ENCODE measurements at places on chromosomes 2 and 18.

- DNase-seq = no peak
These were observed 2.9 kb upstream of the GAL3ST2 start for GRCh38 chr2:241773511-241774418.

DNA sequence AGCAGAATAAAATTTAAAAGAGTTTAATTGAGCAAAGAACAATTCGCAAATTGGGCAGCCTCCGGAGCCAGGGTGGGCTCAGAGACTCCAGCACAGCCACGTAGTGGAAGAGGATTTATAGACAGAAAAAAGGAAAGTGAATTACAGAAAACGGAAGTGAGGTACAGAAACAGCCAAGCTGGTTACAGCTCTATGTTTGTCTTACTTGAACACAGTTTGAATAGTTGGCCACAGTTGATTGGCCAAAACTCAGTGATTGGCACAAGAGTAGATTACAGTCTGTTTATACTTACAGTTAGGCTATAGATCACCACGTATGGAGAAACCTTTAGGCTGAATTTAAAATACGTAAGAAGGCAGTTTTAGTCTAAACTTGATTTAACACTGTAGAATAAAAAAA is 78.8 kb upstream of the NEDD4L start:
- no peak for DNase-seq

DNA sequence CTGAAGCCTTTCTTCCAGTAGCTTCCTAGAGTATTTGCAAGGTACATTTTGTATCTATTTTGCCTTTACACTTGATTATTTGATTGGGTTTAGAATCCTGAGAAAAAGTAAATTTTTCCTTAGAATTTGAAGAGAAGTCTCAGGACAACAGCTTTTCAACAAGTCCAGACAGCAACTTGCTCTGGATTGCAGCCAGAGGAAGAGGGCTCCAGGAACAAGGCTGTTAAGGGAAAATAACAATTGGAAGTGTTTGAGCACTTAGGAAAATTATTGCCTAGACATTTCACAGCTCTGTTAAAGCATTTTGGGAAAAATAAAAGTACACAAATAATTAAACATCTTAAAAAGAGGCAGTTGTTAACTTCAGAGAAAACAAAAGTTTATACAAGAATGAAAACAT is 58.3 kb upstream of the RAPGEF4 start:
- no peak for DNase-seq

DNA sequence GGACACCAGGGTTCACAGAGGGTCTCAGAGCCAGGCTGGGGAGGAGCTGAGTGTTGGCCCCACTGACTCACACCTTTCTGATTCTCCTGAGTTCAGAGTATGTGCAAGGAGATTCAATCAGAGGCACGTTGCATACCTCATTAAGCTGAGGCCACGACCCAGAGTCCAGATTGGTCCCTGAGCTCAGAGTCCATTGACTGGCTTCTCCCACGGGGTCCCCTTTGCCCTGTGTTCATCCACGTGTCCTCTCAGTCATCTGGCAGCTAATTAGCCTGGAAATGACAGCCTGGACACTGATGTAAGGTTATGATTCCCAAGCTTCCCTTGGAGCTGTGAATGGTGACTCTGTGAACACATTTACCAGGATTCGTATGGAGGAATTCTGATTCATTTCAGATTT is 267.2 kb downstream of the SH3BP4 start:
- no peak for DNase-seq

- no peak for DNase-seq
These were observed 367.4 kb upstream of the MYT1L start for GRCh38 chr2:2698182-2699120.

GRCh38 chr2:26977012-26977411 is 6.6 kb downstream of the MAPRE3 start:
- no peak for DNase-seq

- DNase-seq = no peak
These were observed 213.7 kb upstream of the COPS8 start for GRCh38 chr2:236872015-236872414.

DNA sequence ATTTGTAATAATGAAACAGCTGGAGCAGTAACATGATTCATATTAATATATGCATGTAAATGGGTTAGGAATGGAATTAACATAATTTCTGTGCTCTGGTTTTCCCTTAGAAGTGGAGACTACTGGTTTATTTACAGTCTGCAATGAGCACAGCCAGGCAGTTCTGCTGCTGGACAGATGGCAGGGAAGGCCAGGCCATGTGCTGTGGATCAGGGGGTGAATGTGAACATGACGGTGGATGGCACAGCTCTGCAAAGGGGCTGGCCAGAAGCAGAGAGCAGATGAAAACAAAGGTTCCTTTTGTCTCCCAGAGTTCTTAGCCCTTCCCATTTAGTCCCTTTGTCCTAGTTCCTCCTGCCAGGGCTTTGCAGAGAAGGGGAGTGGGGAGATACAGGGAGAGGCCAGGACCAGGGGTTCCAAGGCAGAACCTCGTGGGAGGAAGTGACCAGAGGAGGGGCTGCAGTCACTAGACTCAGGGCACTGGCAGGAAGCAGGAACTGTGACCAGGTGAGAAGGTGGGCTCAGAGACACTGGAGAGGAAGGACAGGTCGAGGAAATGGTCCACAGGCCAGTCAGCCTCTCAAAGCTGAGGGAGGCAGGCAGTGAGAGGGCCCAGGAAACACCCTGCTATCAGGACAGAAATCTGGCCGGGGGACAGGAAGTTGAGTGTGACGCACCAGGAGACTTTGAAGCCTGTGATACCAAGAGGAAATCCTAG is 112.9 kb upstream of the ATP8B1 start:
- DNase-seq = no peak

DNA sequence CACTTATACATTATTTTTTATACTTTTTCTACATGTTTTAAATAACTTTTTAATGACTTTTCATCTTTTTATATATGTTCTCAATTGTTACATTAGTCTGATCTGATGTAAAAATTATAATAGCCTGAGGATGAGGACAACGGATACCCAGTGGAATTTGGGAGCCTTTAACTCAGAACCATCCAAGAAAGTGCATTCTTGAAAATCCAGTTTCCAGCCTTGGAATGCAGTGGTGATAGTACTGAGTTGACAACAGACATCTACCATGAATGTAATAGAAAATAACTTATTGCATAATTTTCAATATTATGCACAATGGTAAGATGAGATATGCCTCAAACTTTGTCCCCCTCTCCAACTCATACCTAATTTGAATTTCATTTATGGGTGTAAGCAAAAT is 120.7 kb upstream of the ZC3H15 start:
- DNase-seq = no peak

- no peak for DNase-seq
These were observed 3.2 kb upstream of the GPR155 start for GRCh38 chr2:174490051-174490450.

GRCh38 chr18:79062806-79063205 is 6.4 kb upstream of the ATP9B start:
- no peak for DNase-seq

DNA sequence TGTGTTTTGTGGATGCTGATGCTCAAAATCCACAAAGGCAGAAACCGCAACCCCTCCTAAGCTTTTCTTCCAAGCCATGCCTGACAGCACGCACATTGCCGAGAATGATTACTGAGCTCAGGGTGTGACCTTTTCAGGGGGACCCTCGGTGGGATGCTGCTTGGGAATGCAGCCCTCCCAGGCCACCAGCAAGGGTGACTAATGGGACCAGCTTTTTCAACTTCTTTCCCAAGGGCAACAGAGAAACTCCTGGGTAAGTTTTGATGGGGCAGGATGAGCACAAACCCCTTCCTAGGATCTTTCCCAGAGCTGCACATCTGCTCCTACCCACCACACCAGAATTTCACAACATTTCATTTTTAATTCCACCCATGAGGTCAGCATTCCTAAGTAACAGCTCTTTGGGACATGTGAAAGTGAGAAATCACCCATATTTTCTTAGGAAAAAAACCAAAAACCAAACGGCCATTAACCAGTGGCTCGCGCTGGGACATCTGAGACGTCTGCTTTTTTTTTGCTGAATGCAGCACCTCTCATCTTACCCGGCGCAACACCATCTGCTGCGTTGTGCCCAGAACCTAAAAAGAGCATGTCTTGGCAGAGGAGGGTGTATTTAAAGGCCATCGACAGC is 119.0 kb downstream of the ARL4C start:
- DNase-seq = no peak

DNA sequence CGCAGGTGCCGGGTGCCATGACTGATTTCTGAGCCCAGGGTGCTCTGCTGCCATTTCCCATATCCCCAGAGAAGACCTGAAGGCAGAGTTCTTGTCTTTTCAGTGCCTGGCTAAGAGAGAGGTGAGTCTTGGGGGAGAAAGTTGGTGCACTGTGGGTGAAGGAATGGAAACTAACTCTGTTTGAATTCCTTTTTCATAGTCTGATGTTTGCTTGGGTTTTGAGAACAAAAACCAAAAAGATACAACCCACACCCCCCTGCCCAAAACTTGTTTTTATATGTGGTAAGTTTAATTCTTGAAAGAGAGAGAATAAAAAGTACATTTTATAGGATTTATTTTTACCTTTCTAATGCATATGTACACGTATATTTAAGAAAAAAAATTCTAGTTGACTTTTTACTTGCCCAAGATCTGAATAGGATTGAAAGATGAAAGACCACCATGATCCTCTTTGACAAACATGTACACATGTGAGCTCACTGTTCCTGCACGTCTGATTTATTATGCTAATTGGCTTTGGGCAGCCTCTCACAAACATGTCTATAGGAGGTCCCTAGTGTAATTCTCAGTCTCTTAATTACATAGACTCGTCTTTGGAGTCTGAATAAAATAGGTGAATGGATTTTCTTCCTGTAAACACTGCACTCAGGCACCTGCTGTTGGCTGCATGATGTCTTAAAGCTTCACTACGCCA is 46.3 kb downstream of the ARL4C start:
- no peak for DNase-seq

- no peak for DNase-seq
These were observed 190.8 kb downstream of the FTCDNL1 start for GRCh38 chr2:199660167-199660566.

DNA sequence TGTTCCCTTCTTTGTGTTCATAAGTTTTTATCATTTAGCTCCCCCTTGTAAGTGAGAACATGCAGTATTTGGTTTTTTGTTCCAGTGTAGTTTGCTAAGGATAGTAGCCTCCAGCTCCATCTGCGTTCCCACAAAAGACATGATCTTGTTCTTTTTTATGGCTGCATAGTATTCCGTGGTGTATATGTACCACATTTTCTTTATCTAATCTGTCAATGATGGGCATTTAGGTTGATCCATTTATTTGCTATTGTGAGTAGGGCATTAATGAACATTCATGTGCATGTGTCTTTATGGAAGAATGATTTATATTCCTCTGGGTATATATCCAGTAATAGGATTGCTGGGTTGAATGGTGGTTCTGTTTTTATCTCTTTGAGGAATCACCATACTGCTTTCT is 33.4 kb downstream of the CARF start:
- DNase-seq = no peak

DNA sequence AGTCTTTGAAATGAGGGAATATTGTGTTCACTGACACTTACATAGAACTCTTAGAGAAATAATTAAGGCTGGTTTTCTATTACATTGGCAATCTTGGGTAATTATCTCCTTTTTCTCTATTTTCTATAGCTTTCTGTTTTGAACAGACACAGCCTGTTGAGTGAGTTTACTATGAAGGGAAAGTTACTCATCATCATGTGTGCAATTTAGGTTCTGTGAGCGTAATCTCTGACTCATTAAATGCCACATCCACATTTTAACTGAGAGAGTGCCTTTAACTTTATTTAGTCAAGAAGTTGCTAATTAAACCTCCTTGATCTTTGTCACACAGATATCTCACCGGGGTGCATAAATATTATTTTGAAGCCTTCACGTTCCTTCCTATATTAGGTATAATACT is 174.0 kb upstream of the SLC8A1 start:
- DNase-seq = no peak

DNA sequence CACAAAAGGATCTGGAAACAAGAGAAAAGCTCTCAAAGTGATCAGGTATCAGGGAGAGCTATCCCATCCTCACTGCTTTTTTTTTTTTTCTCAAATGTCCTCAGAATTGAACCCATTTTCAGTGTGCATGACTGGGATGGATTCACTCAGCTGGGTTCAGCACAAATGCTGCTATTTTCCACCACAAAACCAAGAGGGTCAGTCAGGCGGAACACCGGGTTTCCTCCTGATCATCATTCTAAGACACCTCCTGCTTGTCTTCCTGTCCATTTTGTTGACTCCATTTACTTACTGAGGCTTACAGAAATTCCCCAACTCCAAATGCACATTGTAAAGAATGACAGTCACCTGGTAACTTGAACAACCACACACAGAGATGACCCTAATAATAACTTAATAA is 39.9 kb downstream of the CYRIA start:
- DNase-seq = no peak

DNA sequence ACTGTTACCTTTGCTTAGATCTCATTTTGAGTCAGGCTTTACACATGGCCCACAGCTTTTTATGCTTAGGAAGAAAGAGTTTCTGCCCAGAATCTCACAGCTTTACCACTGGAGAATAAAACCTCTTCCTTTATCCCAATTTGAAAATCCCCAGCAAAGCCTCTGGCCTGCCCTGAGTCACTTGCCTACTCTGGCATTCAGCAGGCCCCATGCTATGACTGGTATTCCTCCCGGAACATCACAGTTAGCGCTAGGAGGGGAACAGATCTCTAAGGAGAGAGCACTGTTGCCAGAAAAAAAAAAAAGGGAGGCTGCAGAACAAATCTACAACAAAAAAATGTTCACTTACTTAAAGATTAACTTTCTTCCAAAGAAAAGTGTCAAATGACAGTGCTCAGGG is 152.9 kb upstream of the DNMT3A start:
- no peak for DNase-seq

DNA sequence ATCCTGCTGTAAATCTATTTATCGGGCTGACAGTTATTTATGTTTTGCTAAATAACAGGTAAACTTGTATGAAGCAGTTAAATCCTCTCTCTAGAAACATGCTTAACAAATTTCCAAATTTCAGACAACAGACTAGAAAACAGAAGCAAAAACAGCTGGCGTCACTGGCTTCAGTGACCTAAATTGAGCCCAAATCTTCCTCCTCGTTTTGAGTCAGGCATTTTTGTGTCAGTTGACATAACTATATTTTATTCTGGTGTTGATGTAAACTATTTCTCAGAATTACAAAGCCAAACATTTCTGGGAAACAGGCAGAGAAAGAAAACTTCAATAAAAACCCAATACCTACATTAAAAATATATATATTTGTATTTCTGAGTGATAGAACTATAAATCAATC is 21.7 kb downstream of the RBMS1 start:
- no peak for DNase-seq

DNA sequence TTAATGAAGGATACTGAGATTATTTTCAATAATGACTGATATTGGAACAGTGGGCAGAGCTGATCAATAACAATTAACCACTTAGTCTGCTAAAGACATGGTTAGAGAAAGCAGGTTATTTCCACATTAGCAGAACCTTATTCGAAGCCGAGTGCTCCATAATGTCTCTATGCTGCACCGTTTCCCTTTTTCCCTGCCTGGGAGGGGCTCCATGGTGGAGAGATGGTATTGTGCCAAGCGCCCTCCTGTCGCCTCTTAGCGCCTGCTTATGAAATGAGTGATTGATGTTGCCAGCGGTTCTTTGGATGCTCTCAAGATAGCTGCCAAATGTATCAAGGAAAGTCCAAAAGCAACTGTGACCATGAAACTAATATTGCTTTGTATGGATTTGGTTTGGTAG is 34.6 kb upstream of the INSIG2 start:
- DNase-seq = no peak
